ENCODE measurements at places on chromosomes 11 and 22.

GRCh38 chr11:14185461-14185860 lies 173.5 kb downstream of the RRAS2 start:
- no peak for DNase-seq

DNA sequence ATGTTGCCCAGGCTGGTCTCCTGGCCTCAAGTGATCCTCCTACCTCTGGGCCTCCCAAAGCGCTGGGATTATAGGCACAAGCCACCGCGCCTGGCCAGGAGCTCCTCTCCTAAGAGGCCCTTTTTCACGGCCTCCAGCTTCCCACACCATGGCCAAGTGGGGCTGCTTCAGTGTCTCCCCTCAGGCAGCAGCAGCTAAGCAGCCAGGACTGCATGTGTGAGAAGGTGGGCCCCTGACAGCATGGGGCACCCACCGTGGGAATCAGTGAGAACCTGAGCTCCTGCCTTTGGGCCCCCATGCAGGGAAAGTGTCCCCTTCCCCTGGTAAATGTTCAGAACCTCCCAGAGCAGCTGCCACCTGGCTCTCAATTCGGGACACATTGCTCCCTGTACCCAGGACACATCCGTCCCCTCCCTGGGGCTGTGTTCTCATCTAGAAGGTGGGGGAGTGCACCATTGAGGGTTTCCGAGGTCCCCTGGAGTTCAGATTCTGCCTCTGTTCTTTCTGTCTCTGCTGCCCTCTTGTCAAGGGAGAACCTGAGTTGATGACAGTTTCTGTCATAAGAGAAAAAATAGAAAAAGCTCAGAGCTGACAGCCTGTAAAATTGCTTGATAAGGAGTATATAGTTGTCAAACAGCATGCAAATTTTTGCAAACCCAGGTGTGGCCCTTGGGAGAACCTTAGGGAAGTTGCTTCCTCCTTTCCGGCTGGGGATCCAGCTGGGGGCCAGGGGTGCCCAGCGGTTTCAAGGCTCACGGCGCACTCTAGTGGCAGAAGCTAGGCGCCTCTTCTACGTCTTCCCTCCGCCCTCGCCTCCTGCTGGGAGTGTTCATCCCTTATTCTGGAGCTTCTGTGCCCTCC lies 29.7 kb downstream of the FAM83F start:
- peak; percentile 86 for DNase-seq

DNA sequence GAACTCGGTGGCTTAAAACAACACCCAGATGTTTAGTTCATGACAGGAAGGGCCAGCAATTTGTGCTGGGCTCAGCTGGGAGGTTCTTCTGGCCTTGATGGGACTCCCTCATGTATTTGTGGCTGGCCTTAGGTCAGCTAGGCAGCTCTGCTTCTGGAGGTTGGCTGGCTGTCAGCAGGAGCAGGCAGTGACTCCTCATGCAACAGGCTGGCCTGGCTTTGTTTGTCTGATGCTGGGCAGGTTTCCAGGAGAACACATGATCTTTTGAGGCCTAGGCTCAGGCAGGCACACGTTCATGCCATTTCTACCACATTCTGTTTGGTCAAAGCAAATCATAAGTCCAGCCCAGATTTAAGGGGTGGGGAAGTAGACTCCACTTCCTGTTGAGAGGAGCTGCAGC lies 571.2 kb downstream of the TBC1D22A start:
- DNase-seq = no peak

- no peak for DNase-seq
Measured at GRCh38 chr11:85776951-85777602, 33.9 kb downstream of the SYTL2 start.

Measured in aorta (tissue), 5 donors.